ENCODE measurements at places on chromosomes 16 and 17.
A peak's percentile ranks its signal among the peaks of the same experiment; 100 is the strongest.

- no peak for DNase-seq
Measured at GRCh38 chr17:38739305-38739704, 8.8 kb downstream of the PCGF2 start.

GRCh38 chr16:81945665-81946064 lies 65.6 kb downstream of the SDR42E1 start:
- DNase-seq = no peak

- DNase-seq = no peak
Measured at GRCh38 chr16:55901566-55902217, 26.5 kb upstream of the CES5A start.

- DNase-seq = peak; percentile 71
Measured at GRCh38 chr17:73192206-73192893, 505 bp upstream of the COG1 start.

- peak; percentile 13 for DNase-seq
Measured at GRCh38 chr17:50148226-50149090, 2.0 kb downstream of the PPP1R9B start.

GRCh38 chr16:66906916-66907836 lies 11.5 kb downstream of the CDH16 start:
- no peak for DNase-seq

DNA sequence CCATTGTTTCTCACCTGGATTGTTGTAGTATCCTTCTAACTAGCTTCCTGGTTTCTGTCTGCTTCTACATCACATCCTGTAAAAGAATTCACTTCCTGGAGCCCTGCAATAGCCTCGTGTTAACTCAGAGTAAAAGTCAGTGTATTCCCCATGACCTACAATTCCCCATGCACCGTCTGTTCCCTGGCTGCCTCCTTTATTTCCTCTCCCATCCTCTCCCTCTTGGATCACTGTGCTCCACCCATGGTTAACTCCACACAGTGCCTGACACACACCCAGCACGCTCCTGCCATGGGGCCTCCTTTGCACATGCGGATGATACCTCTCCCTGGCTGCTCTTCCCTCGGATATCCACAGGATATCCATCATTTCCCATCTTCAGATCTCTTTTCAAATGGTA lies 301.4 kb upstream of the IRX3 start:
- DNase-seq = no peak

- DNase-seq = peak; percentile 16
Measured at GRCh38 chr17:50564916-50565315, 4.4 kb downstream of the CACNA1G start.
